Fibroblast of lung (primary cell): ENCODE measurements at places on chromosomes 5 and 9. TPM values are rescaled to one million over a fixed set of nuclear protein-coding genes. Genes with fewer than 3 reads are reported as not detected.

DNA sequence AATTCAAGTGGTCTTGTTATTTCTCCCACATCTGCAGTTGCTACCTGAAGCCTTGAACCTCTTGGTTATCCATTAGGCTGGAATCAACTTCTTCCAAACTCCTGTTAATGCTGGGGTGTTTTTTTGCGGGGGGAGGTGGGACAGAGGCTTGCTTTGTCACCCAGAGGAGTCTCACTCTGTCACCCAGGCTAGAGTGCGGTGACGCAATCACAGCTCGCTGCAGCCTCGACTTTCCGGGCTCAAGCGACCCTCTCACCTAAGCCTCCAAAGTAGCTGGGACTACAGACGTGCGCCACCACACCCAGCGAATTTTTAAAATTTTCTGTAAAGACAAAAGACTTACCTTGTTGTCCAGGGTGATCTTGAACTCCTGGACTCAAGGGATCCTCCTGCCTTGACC lies 4.4 kb downstream of the SCGB3A1 start:
- H3K27me3 ChIP-seq, result peaks cover 17% of the 10 kb centered on the region
- no peaks in the 10 kb centered on the region for H3K36me3 ChIP-seq
- H3K4me1 ChIP-seq, result no peaks in the 10 kb centered on the region
- H3K27ac ChIP-seq, result no peak overlapping the region
- no peak overlapping the region for H3K4me3 ChIP-seq

DNA sequence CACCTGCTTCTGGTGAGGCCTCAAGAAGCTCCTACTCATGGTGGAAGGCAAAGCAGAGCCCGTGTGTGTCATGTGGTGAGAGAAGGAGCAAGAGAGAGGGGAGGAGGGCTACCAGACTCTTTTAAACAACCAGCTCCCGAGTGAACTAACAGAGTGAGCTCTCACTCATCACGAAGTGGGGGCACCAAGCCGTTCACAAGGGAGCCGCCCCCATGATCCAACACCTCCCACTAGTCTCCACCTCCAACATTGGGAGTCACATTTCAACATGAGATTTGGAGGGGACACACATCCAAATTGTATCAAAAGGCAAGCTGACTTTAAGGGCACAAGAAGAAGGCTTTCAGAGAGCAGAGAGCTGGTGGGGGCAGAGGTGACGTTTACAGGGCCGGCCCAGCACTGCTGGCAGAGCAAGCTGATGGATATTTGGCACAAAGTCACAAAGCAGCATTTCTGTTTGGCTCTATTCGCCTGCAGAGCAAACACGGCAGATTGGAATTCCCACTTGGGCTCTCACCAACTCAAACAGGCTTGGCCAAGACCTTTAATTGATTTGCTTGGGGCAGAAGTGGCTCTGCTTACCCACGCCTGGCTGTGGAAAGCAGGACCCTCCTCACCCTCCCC lies 20.0 kb downstream of the PITX1 start:
- H3K4me3 ChIP-seq, result no peak overlapping the region
- H3K4me1 ChIP-seq, result no peaks in the 10 kb centered on the region
- H3K36me3 ChIP-seq, result no peaks in the 10 kb centered on the region
- no peaks in the 10 kb centered on the region for H3K27me3 ChIP-seq

DNA sequence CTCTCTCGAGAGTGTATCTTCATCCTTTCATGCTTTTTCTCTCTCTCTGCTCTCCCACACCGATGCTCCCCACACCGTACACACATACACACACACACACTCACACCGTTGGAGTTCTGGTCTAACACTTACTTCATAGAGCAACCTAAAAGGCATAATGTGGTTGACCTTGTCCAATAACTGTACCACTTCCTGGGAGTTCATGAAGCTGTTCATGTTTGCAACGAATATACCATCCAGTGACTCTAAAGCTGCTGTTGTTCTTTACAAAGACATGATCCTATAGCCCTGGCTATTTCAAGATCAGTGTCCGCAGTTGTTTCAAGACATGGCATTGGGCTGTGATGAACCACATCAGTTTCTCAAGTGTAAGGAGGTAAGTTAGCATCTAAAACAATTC lies 10.0 kb downstream of the MEF2C start:
- no peak for DNase-seq
- H3K4me1 ChIP-seq, result no peaks in the 10 kb centered on the region
- no peaks in the 10 kb centered on the region for H3K36me3 ChIP-seq
- H3K27ac ChIP-seq, result no peak overlapping the region

Gene PLAC8L1
- total RNA-seq, result not detected in 2 replicates

DNA sequence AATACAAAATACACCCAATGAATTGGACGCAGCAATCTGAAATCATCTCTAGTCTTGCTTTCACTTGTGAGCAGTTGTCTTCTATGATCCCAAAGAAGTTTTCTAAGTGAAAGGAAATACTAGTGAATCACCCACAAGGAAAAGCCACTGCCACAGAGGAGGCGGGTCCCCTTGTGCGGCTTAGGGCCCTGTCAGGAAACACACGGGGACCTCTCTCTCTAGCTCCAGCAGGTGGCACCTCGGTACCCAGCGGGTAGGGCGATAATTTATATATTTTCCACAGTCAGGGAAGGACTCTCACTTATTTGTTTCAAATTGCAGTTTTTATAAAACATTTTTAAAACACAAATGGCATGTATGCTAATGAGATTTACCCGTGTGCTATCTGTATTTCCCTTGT lies 417.1 kb downstream of the KDM4C start:
- no peak overlapping the region for H3K27ac ChIP-seq
- no peak overlapping the region for H3K4me3 ChIP-seq
- H3K27me3 ChIP-seq, result no peaks in the 10 kb centered on the region
- no peaks in the 10 kb centered on the region for H3K36me3 ChIP-seq
- no peaks in the 10 kb centered on the region for H3K4me1 ChIP-seq
- DNase-seq, result no peak

Gene RETREG1
- 0.51 and 0.99 TPM in 2 replicates for total RNA-seq

Gene SMIM33
- total RNA-seq, result not detected in 2 replicates

Gene N4BP3
- total RNA-seq, result 0.26 and 0.83 TPM in 2 replicates

DNA sequence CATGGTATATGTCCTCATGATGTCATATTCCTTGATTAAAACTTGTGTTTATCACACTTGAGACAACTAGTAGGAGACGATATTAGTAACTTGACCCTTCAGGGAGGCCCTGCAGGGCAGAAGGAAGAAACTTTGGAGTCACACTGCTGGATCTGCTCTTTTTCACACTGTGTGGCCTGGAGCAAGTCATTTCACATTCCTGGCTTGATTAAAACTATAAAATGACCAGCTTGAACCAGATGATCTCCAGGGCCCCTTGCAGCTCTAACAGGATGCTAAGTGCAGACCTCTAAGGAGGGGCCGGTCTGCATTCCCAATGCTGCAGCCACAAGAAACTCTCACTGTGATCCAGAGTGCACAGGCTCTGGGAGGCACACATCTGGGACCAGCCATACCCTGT lies 146.4 kb upstream of the ZNF366 start:
- H3K4me1 ChIP-seq, result no peaks in the 10 kb centered on the region
- H3K4me3 ChIP-seq, result no peak overlapping the region
- H3K27ac ChIP-seq, result no peak overlapping the region
- H3K27me3 ChIP-seq, result no peaks in the 10 kb centered on the region

DNA sequence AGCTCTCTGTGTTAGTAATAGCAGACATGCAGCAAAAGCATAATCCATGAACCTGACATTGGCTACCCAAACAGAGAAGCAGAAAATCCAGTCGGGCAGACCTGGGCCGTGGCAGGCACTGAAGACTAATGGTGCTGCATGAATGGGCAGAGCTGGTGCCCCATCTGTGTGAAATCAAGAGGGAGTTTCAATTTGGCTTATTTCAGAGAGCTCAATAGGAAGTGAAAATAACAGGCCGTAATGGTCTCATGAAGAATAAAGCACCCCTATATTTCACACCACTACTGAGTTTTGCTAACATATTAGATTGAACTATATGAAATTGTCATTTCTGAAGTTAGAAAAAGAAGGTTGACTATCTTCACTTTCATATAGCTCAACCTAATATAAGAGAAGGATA lies 149.7 kb downstream of the ENC1 start:
- H3K4me1 ChIP-seq, result no peaks in the 10 kb centered on the region
- H3K27me3 ChIP-seq, result no peaks in the 10 kb centered on the region
- no peak overlapping the region for H3K27ac ChIP-seq
- H3K4me3 ChIP-seq, result no peak overlapping the region
- DNase-seq, result no peak

Gene EXOC3
- total RNA-seq, result 34.5 and 36.5 TPM in 2 replicates

GRCh38 chr9:5950261-5950660 lies 59.6 kb downstream of the MLANA start:
- no peaks in the 10 kb centered on the region for H3K36me3 ChIP-seq
- H3K27me3 ChIP-seq, result no peaks in the 10 kb centered on the region
- H3K4me3 ChIP-seq, result no peak overlapping the region
- H3K4me1 ChIP-seq, result peaks cover 4% of the 10 kb centered on the region
- H3K27ac ChIP-seq, result no peak overlapping the region
- no peak for DNase-seq

- no peak overlapping the region for H3K27ac ChIP-seq
- peaks cover 3% of the 10 kb centered on the region for H3K4me1 ChIP-seq
- H3K27me3 ChIP-seq, result no peaks in the 10 kb centered on the region
- peaks cover 6% of the 10 kb centered on the region for H3K36me3 ChIP-seq
- no peak for DNase-seq
Observed at GRCh38 chr5:138946241-138946623, 71.1 kb upstream of the LRRTM2 start.

DNA sequence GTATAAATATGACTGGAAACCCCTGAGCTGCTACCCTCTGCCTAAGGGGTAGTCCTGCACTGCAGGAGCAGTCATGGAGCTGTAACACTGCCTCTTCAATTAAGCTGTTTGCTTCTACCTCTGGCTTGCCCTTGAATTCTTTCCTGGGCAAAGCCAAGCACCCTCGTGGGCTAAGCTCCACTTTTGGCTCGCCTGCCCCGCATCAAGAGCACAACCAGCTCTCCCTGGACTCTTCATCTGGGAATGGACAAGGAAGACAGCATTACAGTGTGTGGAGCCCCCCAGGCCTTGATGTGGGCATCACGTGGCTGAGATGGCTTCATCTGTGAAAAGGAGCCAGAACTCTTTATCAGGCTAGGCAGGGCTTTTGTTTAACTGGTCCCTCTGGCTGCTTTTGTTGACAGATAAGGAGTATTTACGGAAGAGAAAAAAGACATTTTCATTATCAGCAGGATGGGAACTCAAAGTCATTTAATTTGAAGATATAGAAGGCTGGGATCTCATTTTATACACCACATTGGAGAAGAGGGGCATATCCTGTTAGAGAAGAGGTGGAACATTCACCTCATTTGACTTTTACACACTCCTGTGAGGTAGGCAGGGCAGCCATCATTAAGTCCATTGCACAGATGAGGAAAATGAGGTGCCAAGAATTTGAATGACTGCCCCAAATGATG lies 137.8 kb downstream of the SEMA6A start:
- no peaks in the 10 kb centered on the region for H3K4me1 ChIP-seq
- no peaks in the 10 kb centered on the region for H3K36me3 ChIP-seq
- H3K27me3 ChIP-seq, result no peaks in the 10 kb centered on the region
- DNase-seq, result no peak

Gene RAB3C
- not detected in 2 replicates for total RNA-seq

DNA sequence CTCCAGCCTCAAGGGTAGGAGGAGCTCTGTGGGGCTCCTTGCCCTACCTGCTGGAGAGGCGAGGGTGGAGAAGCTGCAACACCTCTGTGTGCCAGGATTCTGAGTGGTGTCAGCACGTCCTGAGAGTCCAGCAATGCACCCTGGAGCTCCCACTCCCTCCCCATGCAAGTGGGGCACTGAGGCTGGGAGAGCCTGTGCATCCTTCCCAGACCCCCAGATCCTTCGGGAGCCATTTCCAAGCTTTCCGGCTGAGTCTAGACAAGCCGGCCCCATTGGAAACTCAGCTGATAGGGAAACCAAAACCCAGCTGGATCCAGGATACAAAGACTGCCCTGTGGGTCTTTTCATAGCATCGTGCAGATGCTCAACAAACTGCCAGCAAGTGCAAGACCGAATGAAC lies 1.8 kb downstream of the FAM163B start:
- peaks cover 5% of the 10 kb centered on the region for H3K27me3 ChIP-seq
- no peaks in the 10 kb centered on the region for H3K4me1 ChIP-seq
- H3K4me3 ChIP-seq, result no peak overlapping the region
- no peak overlapping the region for H3K27ac ChIP-seq

DNA sequence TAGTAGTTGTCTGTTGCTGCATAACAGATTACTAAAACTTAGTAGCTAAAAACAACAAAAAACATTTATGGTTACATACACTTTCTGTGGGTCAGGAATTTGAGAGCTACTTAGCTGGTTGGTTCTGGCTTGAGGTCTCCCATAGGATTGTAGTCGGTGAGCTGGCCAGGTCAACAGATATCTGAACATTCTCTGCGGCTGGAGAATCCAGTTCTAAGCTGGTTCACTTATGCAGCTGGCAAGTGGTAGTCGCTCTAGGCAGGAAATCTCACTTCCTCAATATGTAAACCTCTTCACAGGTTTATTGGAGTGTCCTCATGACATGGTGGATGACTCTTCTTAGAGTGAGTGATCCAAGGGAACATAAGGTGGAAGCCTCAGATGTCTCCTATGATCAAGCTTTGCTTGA lies 65.7 kb upstream of the TNFAIP8 start:
- no peaks in the 10 kb centered on the region for H3K36me3 ChIP-seq
- DNase-seq, result no peak
- no peak overlapping the region for H3K27ac ChIP-seq
- no peaks in the 10 kb centered on the region for H3K4me1 ChIP-seq
- H3K4me3 ChIP-seq, result no peak overlapping the region

DNA sequence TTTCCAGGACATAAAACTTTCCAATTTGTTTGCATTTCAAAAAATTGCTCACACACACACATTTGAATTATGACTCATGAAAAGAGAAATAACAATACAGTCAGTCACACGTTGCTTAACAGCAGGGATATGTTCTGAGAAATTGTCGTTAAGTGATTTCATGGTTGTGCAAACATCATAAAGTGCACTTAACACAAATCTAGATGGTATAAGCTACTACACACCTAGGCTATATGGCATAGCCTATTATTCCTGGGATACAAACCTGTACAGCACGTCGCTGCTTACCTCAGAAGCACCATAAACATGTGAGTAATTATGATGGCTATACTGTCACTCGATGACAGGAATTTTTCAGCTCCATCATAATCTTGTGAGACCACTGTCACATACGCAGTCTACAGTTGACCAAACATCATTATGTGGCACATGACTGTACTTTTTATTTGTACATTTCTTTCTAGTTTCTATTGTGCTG lies 378.2 kb downstream of the ACTL7B start:
- peak overlapping the region; percentile 95 for H3K27ac ChIP-seq
- no peaks in the 10 kb centered on the region for H3K36me3 ChIP-seq
- peaks cover 33% of the 10 kb centered on the region for H3K4me1 ChIP-seq
- peak; percentile 86 for DNase-seq
- no peaks in the 10 kb centered on the region for H3K27me3 ChIP-seq

Gene NEURL1B
- 2.6 and 6.1 TPM in 2 replicates for total RNA-seq

Gene CDX1
- under 0.01 and 0.33 TPM in 2 replicates for total RNA-seq

GRCh38 chr9:1522219-1522767 lies 472.1 kb downstream of the DMRT2 start:
- H3K27me3 ChIP-seq, result no peaks in the 10 kb centered on the region
- no peaks in the 10 kb centered on the region for H3K4me1 ChIP-seq
- H3K27ac ChIP-seq, result no peak overlapping the region
- DNase-seq, result no peak
- no peaks in the 10 kb centered on the region for H3K36me3 ChIP-seq
- no peak overlapping the region for H3K4me3 ChIP-seq

Gene GGTA1
- total RNA-seq, result under 0.01 TPM in 1 of 2 replicates, not detected in the other

Gene SYK
- total RNA-seq, result not detected in 2 replicates

GRCh38 chr5:122933956-122934355 lies 88.5 kb downstream of the SNX24 start:
- no peaks in the 10 kb centered on the region for H3K4me1 ChIP-seq
- no peaks in the 10 kb centered on the region for H3K36me3 ChIP-seq
- no peak for DNase-seq
- no peak overlapping the region for H3K4me3 ChIP-seq
- H3K27ac ChIP-seq, result no peak overlapping the region
- H3K27me3 ChIP-seq, result no peaks in the 10 kb centered on the region

Gene CDC20B
- under 0.01 TPM in 1 of 2 replicates, not detected in the other for total RNA-seq

Gene ELL2
- total RNA-seq, result 64.2 and 121 TPM in 2 replicates
